ENCODE measurements at places on chromosomes 13 and 19. TPM values are rescaled to one million over a fixed set of nuclear protein-coding genes. Genes with fewer than 3 reads are reported as not detected.
A peak's percentile ranks its signal among the peaks of the same experiment; 100 is the strongest.

DNA sequence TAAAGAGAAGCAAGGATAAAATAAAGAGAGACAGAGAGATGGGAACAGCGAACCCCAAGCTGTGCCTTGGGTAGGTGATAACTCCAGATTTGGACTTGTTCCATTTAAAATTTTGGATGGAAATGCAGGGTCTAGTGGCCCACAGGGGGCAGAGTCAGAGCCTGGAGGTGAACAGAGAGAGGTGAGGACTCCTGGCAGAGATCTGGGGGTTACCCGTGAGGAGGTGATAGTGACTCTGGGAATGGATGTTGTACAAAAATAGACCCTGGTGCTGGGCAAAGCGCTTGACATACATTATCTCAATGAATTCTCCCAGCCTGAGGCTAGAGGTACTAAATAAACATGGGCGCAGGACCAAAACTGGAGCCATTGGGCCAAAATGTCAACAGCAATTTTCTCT is 14.3 kb upstream of the DHRS12 start:
- H3K36me3 ChIP-seq, result no peaks in the 10 kb centered on the region
- no peaks in the 10 kb centered on the region for H3K27me3 ChIP-seq
- H3K4me1 ChIP-seq, result peaks cover 64% of the 10 kb centered on the region
- H3K27ac ChIP-seq, result peak overlapping the region; percentile 88
- no peak for DNase-seq

DNA sequence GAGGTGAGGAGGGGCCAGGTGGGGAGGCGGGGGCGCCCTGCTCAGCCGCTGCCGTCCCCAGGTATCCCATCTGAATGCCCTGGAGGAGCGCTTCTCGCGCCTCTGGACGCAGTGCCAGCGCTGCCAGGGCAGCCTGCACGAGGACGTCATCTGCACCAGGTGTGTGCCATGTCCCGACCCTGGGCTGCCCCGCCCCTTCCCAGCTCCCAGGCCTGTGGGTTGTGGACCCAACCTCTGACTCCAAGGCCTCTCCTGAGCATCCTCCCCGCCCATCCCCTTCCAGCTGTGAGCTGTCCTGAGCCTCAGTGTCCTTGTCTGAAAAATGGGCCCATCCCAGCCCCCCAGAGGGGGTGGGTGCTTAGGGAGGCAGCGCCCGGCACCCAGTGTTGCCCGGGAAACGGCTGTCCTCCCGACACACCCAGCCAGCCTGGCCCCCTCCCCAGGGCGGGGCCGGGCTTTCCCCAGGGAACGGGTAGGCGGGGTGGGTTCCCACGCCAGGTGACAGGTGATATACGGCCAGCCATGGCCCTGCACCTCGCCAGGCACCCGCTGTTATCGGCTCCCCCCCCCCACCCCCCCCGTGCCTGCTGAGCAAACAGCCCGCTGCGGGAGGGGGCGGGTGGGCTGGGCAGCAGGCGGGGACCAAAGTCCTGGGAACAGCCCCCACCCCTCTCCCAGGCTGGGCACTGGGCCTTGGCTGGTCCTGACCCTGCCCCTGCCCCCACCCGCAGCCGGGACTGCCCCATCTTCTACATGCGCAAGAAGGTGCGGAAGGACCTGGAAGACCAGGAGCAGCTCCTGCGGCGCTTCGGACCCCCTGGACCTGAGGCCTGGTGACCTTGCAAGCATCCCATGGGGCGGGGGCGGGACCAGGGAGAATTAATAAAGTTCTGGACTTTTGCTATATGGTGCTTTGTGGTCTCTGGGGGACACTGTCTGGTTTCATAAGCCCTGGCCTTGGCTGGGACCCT is 1.3 kb upstream of the SPIB start:
- no peak for DNase-seq
- peaks cover 12% of the 10 kb centered on the region for H3K27me3 ChIP-seq
- peaks cover 11% of the 10 kb centered on the region for H3K4me1 ChIP-seq
- H3K36me3 ChIP-seq, result peaks cover 9% of the 10 kb centered on the region
- no peak overlapping the region for H3K4me3 ChIP-seq
- H3K27ac ChIP-seq, result no peak overlapping the region

DNA sequence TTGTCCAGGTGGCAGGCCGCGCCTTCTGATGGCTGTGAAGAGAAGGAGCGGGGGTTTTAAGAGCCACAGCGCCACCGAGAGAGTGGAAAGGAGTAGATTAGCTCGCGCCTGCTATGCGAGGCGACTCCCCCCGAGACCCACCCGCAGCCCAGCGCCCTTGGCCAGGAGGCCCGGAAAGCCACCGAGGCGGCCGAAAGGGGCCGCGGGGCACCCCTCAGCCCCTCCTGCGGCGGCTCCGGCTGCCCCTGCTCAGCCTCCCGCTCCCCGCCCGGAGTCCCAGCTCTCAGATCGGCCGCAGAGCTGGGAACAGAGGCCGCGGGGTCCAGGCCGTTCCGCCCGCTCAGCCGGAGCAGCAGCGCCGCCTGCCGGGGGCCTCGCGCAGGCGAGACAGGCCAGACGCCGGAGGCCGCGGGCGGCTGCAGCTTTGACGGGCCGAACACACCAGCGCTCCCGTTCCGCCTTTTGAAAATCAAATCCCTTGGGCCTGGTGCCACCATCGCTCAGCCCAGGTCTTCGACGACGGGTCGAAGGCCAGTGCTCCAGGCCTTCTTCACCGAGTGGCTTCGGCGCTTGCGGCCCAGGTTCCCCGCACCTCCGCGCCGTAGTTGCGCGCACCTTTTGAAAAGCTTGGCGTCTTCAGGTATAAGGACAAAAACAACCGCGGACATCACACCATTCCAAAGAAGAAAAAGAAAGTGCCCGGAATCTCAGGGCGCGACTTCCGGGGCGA is 15.3 kb downstream of the CDX2 start:
- no peaks in the 10 kb centered on the region for H3K36me3 ChIP-seq
- peak overlapping the region; percentile 66 for H3K4me3 ChIP-seq
- no peak overlapping the region for H3K27ac ChIP-seq
- peak; percentile 87 for DNase-seq

GRCh38 chr13:75760131-75761021 is 124.2 kb downstream of the LMO7 start:
- H3K4me1 ChIP-seq, result peaks cover 57% of the 10 kb centered on the region
- peaks cover 11% of the 10 kb centered on the region for H3K36me3 ChIP-seq
- peak overlapping the region; percentile 85 for H3K4me3 ChIP-seq

EFNB2 gene
- 0.23 TPM for total RNA-seq

DNA sequence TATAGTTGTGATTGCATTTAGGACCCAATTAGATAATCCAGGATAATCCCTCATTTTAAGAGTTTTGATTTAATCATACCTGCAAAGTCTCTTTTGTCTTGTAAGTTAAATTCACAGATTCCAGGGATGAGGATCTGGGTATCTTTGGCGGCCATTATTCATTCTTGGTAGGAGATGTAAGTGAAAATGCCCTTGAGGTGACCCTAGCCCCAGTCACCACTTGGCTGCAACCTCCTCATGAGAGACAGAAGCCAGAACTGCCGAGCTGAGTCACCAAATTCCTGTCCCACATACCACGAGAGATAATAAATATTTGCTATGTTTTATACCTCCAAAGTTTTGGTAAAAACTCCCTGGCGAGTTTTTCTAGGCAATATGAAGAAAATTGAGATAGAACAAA is 389.4 kb downstream of the RFC3 start:
- H3K27ac ChIP-seq, result no peak overlapping the region
- no peaks in the 10 kb centered on the region for H3K27me3 ChIP-seq
- DNase-seq, result no peak
- no peak overlapping the region for H3K4me3 ChIP-seq
- no peaks in the 10 kb centered on the region for H3K4me1 ChIP-seq

ZNF415 gene
- 0.72 TPM for total RNA-seq

TMEM255B gene
- 1.6 TPM for total RNA-seq

TMEM238 gene
- 17.0 TPM for total RNA-seq

Measured in activated naive CD8-positive, alpha-beta T cell treated with anti-CD3 and anti-CD28 coated beads, Interleukin-2, amount 10 ng/mL, durations not matched to agents 7 days and 5 days (primary cell).